ENCODE measurements at places on chromosomes 6 and 20.

GRCh38 chr20:36035745-36036144 is 67.4 kb downstream of the CNBD2 start:
- DNase-seq = no peak

DNA sequence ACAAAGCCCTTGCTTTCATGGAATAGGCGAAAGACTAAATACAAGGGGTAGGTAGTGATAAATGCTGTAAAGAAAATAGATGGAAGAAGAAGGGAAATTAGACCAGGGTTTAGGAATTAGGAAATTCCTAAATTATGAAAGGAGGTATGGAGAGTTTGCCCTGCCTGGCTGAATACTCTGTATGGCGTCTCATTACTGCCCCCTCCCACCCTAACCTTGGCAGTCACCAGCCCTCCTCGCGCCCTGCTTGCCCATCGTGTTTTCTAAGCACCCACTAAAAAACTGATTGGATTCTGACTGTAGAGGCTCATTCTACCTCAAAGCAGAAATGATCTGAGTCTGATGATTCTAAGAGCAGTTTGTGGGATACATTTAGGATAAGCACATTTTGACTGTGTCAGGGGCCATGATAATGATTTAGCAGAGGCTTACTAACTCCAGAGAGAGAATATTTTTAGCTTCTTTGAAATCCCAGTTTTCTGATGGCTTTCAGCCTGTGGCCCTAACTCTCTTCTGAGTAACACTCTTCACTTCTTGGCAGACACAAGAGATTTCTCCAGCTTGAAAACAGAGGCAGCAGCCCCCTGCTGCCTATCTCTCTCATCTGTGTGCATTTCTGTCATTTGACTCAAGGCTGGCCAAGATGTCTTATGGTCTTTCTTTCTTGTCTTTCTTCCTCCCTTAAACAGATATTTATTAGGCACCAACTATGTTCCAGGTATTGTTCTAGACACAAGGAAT is 1.4 kb upstream of the CHD6 start:
- peak; percentile 59 for DNase-seq

DNA sequence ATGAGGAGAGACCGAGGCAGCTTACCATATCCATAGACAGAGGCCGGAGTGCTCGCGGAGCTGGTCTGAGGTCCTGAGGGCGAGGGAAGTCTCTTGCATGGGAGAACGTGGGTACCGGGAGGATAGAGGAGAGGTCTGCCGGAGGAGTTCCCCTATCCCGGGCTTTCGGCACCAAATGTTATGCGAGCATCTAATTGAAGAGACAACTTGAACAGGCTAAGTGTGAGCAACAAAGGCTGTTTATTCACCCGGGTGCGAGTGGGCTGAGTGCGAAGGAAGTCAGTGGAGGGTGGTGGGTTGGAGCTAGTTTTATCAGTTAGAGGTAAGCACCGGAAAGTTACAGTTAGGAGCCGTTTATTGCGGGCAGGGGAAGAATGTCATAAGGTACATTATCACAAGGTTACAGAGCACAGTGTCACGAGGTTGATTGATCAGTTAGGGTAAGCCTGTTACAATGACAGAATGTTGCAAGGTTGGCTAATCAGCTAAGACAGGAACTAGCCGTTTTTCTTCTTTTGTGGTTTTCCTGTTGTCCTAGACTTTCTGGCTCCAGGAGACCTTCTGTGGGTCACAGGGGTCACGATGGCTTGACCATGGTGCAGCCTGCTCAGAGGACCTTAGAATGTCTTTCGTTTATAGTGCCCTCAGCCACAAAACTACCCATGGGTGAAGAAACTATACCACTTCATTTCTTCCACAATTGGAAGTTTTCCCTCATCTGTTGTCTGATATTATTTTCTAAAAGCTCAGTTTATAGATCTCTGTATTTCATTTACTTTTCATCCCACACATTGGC is 746.0 kb upstream of the ADGRB3 start:
- no peak for DNase-seq

DNA sequence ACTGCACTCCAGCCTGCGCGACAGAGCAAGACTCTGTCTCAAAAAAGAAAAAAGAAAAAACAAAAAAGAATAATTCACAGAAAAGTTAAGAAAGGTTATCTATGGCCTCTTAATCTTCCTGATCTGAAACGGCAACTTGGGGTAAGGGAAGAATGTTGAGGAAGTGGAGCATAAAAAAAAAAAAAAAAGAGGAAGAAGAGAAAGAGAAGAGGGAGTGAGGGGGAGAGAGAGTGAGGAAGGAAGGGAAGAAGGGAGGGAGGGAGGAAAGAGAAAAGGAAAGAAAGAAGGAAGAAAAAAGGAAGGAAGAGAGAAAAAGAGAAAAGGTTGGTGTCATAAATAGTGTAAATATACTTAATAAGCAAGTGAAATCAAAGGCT is 68.9 kb upstream of the NCOA3 start:
- no peak for DNase-seq

- no peak for DNase-seq
Measured at GRCh38 chr20:51193066-51193772, 170.3 kb upstream of the KCNG1 start.

DNA sequence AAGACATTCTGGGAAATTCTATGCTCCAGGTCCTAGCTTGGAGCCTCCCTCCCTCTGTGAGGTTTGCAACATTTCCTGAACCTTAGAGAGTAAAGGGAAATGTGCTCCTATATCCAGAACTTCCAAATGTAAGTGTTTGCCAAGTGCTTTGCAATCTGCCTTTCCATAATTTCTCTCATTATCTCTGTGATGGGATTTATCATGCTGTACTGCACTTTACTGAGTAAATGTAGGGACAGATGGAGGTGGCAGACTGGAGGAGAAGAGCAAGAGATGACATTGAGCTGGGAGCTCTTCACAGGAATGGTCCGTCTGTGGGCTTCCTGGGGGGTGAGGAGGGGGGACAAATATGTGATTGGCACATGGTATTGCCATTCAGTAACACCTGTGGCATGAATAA is 184.3 kb downstream of the SOX4 start:
- no peak for DNase-seq

DNA sequence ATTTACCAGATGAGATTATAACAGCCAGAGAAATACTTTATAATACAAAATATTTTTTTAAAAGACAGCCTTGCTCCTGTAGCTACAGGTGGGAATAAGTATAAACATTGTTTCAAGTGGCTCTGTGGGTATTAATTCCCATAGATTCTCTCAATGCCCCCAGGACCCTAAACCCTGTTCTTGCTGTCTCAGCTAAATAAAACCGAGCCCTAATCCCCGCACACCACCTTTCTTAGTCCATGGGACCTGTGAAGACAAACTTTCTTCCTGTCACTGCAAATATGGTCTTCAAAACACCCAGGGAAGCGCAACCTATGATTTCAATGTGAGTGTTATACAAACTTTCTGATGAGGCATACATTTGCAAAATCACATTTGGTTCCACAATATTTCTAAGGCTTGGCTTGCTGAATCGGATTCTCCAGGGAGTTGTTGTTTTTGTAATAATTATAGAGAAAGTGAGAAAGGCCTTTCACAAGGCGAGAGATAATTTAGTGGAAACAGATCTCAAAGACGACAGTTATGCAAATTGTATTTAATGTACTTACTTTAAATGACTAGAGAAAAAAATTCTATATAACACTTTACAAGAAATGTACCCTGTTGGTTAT is 11.1 kb downstream of the SMLR1 start:
- DNase-seq = no peak

GRCh38 chr6:44010411-44011349 is 116.6 kb downstream of the MRPL14 start:
- DNase-seq = peak; percentile 99
